ENCODE measurements at places on chromosomes 5 and 9.

DNA sequence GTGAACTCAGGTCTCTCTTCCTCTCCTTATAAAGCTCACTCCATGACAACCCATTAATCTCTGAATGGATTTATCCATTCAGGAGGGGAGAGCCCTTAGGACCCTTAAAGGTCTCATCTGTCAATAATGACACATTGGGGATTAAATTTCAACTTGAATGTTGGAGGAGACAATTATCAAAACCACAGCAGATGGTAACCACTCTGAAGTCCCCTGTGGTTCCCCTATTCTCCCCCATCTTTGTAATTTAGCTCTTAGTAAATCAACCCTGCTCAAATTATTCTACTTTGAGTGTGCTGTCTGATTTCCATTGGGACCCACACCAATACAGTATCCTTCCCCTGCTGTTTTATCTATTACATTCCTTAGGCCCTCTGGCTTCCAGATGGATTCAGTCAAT, 72.0 kb upstream of the RAI14 start:
- no peak for DNase-seq

DNA sequence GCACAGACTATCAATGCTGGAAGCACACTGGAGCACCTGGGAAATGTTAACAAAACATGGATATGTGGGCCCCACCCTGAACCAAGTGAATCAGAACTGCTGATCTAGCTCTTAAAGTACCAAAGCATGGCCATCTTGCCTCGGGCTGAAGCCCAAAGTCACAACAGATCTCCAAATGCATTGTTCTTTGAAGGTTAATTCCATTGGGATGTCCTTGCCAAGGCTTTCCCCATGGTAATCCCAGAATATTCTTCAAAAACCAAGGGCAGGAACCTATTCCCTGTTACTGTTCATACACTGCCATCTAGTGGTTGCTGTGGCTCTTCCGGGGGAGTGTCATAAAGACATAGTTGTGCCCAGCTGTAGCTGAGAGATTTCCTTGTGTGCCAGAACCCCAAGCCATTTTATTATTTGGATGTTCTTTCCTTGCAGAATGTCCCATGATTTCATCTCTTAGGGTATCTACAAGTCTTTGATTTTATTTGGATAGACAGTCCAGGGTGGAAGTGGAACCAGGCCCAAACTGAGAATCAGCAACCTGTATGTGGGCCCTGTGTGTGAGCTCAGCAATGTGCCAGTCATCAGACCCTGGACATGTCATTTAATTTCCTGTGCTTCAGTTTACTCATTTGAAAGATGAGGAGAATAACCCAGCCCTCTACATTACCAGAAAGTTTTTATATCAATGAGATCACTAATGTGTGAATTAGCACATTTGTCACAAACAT, 290.0 kb downstream of the ACTL7B start:
- peak; percentile 22 for DNase-seq

GRCh38 chr9:109579191-109579948, 81.3 kb upstream of the PTPN3 start:
- no peak for DNase-seq

- DNase-seq: no peak
These were observed 99.2 kb downstream of the DTWD2 start for GRCh38 chr5:118889165-118889564.

DNA sequence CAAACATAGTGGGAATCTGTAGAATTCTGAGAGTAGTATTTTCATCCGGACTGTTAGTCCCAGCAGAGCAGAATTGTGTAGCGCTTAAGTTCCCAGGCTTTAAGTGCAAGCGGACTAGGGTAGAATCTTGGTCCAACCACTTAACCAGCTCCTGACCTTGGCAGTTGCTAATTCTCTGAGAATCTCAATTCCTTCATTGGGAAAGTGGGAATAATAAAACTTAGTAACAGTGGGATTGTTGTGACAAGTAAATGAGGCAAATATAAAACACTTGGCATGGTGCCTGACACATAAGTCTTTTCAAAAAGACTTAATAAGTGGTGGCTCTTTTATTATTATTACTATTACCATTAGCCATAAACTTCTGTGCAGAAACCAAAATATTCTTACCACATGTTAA, 8.4 kb upstream of the SLC1A3 start:
- no peak for DNase-seq

- DNase-seq: no peak
These were observed 19.5 kb upstream of the TMEM174 start for GRCh38 chr5:73153513-73153912.

- DNase-seq: no peak
These were observed 184.9 kb downstream of the SEC61B start for GRCh38 chr9:99406939-99407338.

GRCh38 chr9:98256756-98257155, 1.3 kb upstream of the TBC1D2 start:
- no peak for DNase-seq

- DNase-seq: no peak
These were observed 392.9 kb upstream of the WWC1 start for GRCh38 chr5:167898361-167899042.

GRCh38 chr5:7518947-7519560, 123.1 kb downstream of the ADCY2 start:
- no peak for DNase-seq

DNA sequence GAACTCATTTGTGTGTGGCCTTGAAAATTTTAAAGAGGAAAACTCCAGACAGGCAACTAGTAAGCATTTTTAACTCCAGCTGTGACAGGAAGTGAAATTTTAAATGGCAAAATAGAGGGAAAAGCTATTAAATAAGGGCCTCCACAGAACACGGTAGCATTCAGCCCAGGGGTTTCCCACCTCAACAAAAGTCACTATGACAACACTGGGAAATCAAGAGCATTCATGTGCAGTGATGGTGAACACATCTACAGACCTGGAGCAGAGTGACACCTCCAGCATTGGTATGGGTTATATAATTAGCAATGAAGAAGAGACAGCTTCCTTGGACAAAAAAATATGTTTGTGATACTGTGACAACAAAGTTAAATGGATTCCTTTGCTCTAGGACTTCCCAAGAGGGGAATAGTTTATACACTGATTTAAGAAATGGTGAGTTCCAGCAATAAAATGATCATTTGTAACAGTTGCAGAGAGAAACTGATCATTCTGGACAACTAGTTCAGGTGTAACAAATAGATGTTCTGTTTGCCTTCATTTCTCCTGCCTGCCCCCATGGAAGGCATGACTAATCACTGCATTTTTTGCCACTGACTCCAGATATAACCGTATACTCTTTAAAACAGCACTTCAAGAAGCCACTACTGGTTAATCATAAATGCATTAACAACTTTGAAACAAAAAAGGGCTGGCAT, 93.3 kb upstream of the SLC44A1 start:
- DNase-seq: no peak

DNA sequence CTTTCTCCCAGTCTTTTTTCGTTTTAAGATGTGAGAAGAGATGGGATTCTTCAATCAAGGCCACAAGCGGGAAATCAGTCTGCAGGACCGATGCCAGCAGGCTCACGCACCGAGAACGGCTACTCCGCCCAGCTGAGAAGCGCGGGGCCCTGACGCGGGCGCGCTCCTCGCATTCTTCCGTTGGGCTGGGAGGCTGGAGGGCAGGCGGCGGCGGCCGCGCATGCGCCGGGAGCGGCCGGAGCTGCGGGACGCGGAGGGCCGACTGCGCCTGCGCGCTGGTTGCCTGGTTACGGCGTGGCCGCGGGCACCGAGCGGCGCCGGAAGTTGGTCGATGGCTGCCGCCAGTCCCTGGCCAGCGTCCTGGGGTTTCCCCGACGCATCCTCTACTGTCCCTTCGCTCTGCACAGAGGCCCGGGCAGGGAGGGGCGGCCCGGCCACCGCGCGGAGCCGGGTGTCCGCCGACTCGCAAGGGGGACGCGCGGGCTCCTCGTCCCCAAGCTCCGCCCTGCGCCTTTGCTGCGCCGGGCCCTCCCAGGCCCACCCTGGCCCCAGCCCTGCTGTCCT, 831 bp upstream of the SEC16A start:
- DNase-seq: peak; percentile 94

- no peak for DNase-seq
These were observed 110.3 kb downstream of the PDE4D start for GRCh38 chr5:59783264-59783663.

DNA sequence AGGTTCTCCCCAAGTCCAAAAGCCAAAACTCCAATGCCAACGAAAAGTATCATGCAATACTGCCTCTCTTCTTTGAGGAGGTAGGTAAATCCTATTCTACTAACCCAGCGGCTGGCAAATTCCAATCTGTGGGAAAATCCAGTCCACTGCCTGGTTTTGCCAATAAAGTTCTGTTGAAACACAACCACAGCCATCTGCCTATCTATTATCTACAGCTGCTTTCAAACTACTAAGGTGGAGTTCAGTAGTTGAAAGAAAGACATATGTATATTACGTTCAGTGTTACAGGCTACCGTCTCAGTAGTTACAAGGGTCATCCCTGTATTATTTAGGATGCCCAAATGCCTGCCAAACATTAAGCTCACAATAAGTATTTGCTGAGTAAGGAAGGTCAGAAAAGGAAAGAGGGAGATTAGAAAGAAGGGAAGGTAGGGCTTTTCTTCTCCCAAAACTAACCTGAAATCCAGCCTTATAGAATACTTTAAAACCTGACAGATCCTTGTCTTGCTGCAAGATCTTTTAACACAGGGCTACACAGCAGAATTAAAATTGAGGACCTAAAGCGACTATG, 16.2 kb downstream of the ARL15 start:
- DNase-seq: no peak

GRCh38 chr5:176700239-176700847, 53.1 kb downstream of the TSPAN17 start:
- DNase-seq: no peak

- no peak for DNase-seq
These were observed 73.6 kb upstream of the ADAMTS16 start for GRCh38 chr5:5066276-5067186.

DNA sequence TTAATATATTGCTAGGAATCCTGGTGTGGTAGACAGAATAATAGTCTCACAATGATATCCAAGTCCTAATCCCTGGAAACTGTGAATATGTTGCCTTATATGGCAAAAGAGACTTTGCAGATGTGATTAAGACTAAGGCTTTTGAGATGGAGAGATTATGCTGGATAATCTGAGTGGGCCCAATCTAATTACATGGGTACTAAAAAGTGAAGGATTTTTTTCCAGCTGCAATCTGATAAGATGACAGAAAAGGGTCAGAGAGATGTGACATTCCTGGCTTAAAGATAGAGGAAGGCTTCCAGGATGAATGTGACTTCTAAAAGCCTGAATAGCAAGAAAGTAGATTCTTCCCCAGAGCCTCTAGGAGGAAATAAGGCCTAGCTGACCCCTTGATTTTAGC, 80.7 kb upstream of the MPDZ start:
- DNase-seq: no peak

DNA sequence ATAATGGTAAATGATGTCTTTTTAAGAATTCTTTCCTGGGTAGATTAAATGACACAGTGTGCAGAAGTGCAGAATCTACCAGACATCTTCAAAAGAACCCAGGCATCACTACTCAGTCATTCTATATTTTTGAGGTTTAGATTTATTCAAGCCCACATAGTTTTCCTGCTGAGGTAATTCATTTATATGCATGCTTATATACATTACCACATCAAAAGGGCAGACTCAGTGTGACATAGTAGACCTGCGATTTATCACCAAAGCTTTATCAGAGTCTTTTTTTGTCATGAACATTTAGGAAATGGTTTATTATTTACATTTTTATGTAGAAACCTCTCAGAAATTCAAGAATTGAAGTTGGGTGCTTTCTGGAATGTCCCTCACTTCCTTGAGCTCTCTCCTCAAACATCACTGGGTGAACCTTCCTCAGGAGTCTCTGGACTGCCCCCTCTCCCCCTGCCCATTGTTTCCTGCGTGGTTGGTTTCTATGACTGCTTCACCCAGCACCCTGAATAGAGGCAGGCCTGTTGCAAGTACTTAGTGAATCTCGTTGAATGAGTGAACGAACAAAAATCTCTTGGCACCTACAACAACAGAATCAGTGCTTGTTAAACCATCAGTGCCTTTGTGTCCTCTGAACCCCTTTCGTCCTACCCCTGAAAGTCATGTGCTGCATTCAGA, 42.5 kb downstream of the ADAMTS16 start:
- no peak for DNase-seq

DNA sequence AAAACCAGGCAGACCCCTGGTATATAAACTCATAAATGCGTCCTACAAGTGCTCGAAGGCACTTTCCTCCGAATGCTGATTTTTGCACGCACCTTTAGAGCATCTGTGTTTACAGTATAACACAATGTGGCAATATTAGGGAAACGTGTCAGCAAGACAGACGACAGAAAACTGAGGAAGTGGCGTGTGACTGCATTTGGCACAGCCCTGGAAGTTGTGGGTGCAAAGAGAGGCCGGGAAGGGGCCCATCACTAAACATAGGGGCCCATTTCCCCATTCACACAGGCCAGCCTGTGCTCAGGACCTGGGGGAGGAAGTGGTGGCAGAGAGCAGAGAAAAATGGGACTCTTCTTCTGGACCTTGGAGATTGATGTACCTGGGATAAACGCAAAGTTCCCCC, 48.2 kb downstream of the RASGEF1C start:
- DNase-seq: no peak

DNA sequence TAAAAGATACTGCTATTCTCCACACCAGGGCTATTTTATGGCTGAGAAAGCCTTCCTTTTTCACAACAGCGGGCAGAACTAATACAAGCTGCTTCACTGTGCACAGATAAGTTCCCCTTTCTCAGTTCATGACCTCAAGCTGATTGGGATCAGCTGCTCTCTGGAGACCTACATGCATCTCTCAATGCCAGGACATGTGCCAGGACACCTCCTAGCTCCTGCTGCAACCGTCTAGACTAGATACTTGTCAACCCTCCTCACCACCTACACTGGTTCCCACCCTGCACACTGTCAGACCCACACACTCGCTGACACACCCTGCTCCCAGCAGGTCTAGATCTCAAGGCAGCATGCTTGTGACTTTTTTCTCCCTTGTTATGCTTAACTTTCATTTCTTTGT, 39.8 kb downstream of the STARD4 start:
- no peak for DNase-seq

DNA sequence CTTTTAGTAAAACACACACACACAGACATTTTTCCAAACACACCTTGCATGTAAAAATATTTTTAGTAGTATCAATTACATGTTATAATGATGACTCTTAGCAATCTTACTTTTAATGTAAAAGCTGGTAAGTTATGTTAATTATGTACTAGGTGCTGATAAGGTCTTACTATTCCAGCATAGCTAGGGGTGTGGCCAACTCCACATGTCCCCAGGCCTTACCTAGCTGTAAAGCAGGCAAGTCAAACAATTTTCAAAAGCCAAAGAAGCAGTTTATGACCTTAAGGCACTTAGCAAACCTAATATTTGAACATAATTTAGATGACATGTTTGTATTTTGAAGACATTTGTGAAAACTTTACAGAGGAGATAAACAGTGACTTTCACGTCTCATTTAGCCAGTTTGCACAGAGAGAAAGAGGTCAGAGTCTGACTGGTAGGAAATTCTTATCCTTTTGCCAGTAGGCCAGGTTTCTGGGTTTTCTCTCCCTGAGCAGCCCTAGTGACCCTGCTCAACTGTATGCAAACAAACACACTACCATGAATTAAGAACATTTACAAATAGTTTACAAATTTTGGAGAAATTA, 26.5 kb upstream of the GPX3 start:
- DNase-seq: no peak
